ENCODE measurements at places on chromosomes 12 and 14.

- peak; percentile 25 for DNase-seq
Observed at GRCh38 chr14:77098529-77099353, 683 bp downstream of the CIPC start.

- DNase-seq, result peak; percentile 99
Observed at GRCh38 chr12:65695113-65695865, 129.0 kb upstream of the HMGA2 start.

DNA sequence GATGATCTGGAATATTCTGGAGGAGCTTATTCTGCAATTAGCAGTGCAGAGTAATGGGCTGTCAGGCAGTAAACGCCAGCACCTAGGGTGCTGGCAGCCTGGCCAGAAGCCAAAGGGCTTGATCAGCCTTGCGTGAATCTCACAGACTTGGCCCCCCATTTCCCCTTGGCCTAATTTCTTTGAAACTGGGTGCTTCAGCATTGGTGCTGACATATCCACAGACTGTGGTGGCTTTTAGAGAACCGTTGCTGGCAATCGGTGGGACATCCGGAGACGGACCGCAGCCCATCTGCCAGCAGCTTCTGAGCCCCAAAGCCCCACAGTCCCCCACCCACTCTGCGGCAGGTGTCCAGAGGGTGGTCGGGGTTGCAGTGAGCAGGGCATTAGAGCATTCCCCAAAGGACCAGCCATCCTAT is 157.1 kb downstream of the CALM1 start:
- DNase-seq, result no peak

DNA sequence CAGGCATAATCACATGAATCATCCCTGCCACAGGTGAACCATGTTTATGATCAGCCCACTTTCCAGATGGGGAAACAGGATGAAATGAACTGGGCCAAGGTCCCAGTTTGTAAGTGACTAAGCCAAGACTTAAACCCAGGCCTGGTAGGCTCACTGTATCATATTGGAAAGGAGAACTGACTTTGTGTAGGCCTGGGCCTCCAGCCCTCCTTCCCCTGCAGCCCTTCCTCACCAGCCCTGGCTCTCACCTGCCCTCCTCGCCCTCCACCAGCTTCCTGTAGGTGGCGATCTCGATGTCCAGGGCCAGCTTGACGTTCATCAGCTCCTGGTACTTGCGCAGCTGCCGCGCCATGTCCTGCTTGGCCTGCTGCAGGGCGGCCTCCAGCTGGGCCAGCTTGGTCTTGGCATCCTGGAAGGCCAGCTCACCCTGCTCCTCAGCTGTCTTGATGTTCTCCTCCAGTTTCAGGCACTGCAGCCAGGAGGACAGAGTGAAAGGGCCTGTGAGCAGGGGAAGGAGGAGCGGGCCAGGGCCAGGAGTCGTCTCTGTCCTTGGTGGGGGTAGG is 19.8 kb downstream of the KRT80 start:
- DNase-seq, result peak; percentile 37

DNA sequence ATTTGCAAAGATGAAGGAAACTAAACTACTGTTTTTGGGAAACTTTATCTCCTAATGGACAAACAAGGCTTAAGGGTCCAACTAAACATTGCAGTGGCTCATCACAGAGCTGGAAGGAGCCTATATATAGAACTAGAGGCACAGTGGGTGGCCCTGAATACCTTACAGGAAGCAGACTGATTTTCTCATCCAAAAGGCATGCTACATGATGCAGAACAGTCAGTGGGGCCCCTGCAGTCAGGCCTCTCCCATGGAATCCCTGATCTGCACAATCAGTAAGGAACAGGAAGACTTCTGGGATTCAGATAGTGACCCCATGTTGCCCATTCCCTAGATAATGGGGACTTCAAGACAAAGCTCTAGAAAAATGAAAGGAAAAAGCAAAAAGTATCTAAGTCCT is 1.9 kb upstream of the LLPH start:
- peak; percentile 92 for DNase-seq

Data from EH (cell line).